ENCODE measurements at places on chromosomes 3 and 15. TPM values are rescaled to one million over a fixed set of nuclear protein-coding genes. Genes with fewer than 3 reads are reported as not detected.

Gene SV2B
- total RNA-seq: 0.04 TPM

Gene ATP13A5
- total RNA-seq: not detected

Gene ITIH1
- total RNA-seq: not detected

Gene CCR4
- 41.6 TPM for total RNA-seq

Gene CA12
- total RNA-seq: not detected

Gene TPM1
- 8.5 TPM for total RNA-seq

Gene VWA5B2
- total RNA-seq: not detected

Gene CFAP91
- total RNA-seq: 0.32 TPM

Gene NLGN1
- not detected for total RNA-seq

Gene LRRC2
- total RNA-seq: not detected

Gene CCR5
- total RNA-seq: 2.6 TPM

Gene PTH1R
- total RNA-seq: not detected

Gene ITPKA
- 0.57 TPM for total RNA-seq

Gene PLAAT1
- not detected for total RNA-seq

Gene CNTN4
- total RNA-seq: not detected

Gene C15orf61
- total RNA-seq: 5.8 TPM

Gene GAP43
- 0.10 TPM for total RNA-seq

Gene ITGB5
- total RNA-seq: 1.3 TPM

Gene TM4SF1
- total RNA-seq: not detected

Gene RAD54L2
- 35.3 TPM for total RNA-seq

Gene BCHE
- total RNA-seq: not detected

Gene SPATA12
- total RNA-seq: not detected

Gene GNAT1
- total RNA-seq: not detected
